HCT116 (cell line): ENCODE measurements at places on chromosomes 11 and 22.

DNA sequence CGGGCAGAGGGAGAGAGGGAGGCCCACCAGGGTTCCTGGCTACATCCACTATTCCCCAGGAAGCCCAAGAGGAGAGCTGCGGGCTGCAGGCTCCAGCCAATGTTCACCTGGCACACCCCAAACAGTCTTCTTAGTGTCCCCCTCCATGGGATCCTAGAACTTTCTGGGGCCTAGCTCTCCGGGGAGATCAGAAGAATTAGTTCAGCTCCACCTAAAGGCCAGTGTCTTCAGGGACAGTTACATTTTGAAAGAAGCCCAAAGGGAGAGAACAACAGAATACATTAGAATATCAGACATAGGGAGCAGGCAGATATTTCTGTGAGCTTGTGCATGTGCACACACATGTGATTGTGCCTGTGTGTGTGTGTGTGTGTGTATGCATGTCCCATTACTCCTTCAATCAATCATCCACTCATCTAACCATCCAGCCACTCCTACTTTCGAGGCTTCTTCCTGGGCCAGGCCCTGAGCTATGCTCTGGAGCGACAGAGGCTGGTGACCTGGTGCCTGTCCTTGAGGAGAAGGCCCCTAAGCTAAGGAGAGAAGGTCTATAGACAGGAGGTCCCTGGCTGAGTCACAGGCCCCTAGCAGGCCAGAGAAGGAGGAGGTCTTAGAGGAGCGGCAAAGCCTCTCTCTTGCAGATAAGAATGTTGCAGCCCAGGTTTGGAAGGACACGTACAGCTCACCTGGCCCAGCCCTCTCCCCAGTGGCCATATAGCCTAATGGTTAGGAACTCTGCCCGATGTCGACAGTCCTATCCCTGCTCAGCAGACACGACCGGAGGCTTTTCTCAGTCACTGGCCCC is 165.5 kb downstream of the DSCAML1 start:
- H3K27ac ChIP-seq = no peak overlapping the region
- H3K4me1 ChIP-seq = no peaks in the 10 kb centered on the region
- no peaks in the 10 kb centered on the region for H3K36me3 ChIP-seq
- no peak for DNase-seq
- no peak overlapping the region for H3K4me3 ChIP-seq

DNA sequence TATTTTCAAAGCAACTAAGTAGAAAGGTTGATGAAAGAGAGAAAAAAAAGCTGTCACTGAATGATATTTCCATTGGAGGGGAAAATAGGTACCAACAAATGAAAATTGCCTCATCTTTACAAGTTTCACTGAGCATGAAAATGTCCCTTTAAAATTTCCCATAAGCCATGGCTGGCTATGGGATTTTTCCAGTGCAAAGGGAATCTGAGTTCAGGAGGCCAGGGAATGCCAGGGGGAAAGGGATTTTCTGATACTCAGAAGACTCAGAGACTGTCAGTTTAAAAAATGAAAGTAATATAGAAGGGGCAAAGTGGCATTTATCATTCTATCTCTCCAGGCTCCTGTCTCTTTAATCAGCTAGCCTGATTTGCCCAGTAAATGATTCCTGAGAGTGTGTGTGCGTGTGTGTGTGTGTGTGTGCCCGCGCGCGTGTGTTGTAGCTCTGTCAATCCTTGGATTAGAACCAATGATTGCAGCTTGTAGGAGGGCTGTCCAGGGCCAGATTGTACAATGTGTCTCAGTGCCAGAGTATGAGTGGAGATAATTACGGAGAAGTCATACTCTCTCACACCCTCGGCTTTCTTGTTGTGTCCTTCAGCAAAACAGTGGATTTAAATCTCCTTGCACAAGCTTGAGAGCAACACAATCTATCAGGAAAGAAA is at the start of gene NTM:
Gene NTM, plus strand, starts transcription at position 526 of the 662 bp plus-strand sequence.
- H3K4me3 ChIP-seq = no peak within 1 kb of the TSS
- no peaks in the 10 kb centered on the region for H3K36me3 ChIP-seq
- no peaks in the 10 kb centered on the region for H3K27me3 ChIP-seq
- H3K27ac ChIP-seq = no peak within 1 kb of the TSS

DNA sequence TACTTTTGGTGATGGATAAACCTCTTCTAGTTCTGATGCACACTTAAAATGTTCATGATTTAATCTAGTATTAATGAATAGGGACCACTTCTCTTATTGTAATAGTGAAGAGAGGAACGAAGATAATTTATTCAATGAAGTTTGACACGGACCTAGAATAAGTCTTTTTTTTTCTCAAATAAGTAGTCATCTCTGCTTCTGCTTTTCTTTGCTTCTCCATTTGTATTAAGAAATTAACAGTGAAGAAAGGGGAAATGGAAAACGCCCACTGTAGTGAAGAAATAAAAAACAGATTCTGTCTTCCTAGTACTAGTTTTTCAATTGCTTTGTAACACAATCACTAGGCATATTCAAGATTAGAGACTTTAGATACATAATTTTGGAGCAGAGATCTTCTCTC is 73.0 kb downstream of the CD44 start:
- no peak for DNase-seq
- peaks cover 42% of the 10 kb centered on the region for H3K4me1 ChIP-seq
- H3K4me3 ChIP-seq = no peak overlapping the region
- peaks cover 69% of the 10 kb centered on the region for H3K36me3 ChIP-seq
- no peak overlapping the region for H3K27ac ChIP-seq

DNA sequence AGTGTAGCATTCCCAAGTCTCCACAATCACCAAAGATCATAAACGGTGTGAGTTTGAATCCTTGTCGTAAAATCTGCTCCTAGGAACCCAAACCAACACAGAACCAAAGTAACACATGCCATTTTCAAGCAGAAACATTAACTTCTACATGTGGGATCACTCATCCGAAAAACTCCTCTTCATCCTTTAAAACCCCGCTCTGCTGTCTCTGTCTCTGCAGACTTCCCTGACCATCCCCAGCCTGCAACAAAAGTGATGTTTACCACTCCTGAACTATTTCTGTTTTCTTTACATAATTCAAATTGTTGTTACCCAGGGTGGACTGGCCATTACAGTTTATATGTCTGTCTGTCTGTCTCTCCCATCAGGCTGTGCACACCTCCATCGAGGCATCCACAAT is 54.0 kb downstream of the SLC1A2 start:
- DNase-seq = no peak
- no peak overlapping the region for H3K4me3 ChIP-seq
- H3K36me3 ChIP-seq = no peaks in the 10 kb centered on the region
- no peak overlapping the region for H3K27ac ChIP-seq

DNA sequence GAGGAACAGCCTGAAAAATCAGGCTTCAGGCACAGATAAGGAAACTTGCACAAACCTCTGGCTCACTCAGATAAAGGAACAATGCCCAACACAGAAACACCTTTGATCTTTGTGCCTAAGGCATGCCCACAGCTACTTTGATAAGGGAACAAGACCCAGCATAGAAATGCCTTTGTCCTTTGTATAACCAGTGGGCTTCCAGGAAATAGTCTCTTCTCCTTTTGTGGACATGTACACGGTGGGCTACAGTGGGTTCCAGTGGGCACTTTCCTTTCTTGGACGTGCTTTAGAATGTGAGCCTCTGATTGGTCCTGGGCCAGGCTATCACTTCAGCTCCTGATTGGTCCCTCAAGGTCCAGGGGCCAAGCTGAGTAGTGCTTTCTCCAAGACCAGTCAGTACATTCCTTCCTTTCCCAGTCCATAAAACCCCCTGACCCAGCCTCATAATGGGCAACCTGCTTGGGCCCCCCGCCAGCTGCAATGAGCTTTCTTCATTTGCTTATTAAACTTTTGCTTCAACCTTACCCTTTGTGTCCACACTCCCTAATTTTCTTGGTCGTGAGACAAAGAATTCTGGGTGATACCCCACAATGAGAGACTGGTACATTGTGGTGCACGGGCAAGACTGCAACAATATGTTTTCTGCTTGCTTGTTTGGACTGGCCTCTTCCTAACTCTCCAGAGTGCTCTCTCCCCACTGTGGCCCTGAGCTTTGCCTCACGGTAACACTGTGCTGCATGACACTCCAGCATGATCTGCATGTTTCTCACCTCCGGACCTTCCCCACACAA is 1.7 kb upstream of the CABIN1 start:
- no peaks in the 10 kb centered on the region for H3K27me3 ChIP-seq
- no peaks in the 10 kb centered on the region for H3K36me3 ChIP-seq
- no peak for DNase-seq
- H3K4me3 ChIP-seq = no peak overlapping the region
- H3K27ac ChIP-seq = no peak overlapping the region
